ENCODE measurements at places on chromosomes 4 and X. TPM values are rescaled to one million over a fixed set of nuclear protein-coding genes. Genes with fewer than 3 reads are reported as not detected.

The TRMT2B gene
- total RNA-seq: 10.3 TPM

The ENPEP gene
- total RNA-seq: 5.2 TPM

The TMPRSS11E gene
- 74.2 TPM for total RNA-seq

The ZNF41 gene
- 4.9 TPM for total RNA-seq

The RADX gene
- total RNA-seq: 5.4 TPM

The HSFX4 gene
- not detected for total RNA-seq

Data from vagina (tissue), 2 donors.